Trophoblast cell (in vitro differentiated cells and primary cell): ENCODE measurements at places on chromosomes 2 and 18.

GRCh38 chr2:187174582-187174981, 273.5 kb downstream of the CALCRL start:
- DNase-seq: no peak

DNA sequence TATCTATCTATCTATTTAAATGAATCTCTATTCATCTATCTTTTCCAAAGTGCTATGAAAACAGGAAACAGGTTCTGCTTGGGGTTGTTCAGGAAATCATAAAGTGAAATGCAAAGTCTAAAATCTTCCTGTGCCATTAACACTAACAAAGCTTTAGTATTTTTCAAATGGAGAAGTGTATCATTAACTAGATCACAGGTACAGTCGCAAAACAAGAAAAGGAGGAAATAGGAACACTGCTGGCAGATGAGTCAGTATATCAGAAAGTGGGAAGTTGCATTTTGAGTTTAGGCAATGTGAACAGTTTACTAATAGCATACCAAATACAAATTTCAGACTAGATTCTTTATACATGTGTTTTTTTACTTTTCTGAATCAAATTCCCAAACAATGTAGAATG, 888.5 kb upstream of the FSHR start:
- DNase-seq: no peak

GRCh38 chr18:10950876-10951630, 198.3 kb downstream of the PIEZO2 start:
- no peak for DNase-seq

DNA sequence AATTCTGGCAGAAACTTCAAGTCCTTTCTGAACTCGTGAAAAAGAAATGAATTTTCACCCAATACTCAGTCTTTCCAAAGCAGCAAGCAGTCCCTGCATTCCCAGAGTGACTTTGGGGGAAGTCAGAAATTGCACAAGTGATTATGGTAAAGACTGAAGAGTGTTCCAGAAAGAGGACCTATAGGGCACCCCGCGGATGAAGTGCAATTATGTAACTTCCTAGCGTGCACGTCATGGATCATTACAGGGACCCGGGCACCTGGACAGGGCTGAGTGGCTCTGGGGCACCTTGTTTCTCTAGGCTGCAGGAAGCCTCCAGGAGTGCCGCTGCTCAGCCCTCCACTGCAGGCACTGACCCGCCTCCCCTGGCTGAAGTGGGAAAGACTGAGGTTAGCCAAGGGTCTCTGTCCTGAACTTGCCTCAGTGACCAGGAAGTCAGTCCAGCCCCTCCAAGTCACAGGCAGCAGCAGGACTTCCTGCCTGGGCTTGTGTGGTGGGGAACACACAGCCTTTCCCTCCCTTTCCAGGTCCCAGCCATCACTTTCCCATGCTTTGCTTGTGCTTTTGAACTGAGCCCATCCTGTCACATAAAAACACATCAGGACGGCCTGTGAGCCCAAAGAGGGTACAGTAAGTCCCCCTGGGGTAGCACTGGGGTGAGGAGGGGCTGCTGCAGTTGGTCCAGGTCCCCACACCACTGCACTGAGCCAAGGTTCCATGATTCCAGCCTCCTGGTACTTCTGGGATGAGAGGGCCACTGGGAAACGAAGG, 19.8 kb downstream of the TMEM185B start:
- no peak for DNase-seq

- DNase-seq: no peak
Observed at GRCh38 chr18:39825485-39826150, 2129.4 kb upstream of the PIK3C3 start.

GRCh38 chr2:19538411-19538963, 180.1 kb upstream of the OSR1 start:
- DNase-seq: peak; percentile 90

DNA sequence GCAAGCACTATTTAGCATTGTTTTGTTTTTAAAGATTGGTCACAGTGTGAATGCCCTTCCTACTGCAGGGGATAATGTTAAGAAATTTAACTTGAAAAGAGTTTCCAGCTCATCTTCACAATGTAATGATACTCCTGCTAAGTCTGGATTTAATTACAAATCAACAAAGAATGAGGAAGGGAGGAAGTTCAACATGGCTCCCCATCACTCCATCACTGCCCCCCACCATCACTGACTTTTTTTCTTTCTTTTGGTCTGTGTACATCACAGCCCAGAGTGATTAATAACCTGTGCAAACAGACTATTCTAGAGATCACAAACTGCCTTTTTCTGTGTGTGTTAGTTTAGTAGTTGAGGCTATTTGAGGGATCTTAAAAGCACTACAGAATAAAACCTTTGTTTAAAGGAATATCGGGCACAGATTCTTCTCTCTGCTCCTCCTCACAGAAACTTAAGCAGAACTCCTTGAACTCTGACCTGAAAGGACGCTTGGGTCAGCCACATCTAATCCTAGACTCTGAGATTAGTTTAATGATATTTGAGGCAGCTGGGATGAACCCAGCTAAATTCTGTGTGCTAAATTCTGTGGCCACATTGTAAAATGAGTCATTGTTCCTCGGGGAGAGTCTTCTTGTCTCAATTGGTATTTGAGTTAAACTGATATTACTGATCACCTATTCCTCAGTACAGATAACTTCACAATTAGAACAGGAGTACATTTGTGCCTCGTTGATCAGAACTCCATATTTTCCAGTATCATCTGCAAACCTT, 47.8 kb downstream of the SATB2 start:
- DNase-seq: no peak

GRCh38 chr2:45330108-45330507, 281.0 kb downstream of the SRBD1 start:
- no peak for DNase-seq

DNA sequence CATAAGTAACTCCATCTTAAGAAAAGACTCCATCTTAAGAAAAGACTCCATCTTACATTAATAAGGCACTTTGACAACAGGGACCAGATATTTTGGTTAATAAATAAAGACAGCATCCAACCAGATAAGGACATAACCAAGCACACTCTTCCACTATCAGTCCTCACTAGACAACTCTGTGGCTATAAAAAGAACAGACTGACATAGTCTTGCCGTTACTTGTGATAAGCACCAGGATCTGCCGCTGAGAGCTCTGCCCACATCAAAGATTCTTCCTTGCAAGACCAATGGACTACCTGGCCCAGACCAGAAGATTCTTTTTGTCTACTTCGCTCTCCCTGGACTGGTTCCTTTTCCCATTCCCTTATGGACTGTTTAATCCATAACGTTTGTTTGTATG, 667.4 kb downstream of the NYAP2 start:
- no peak for DNase-seq
